CD4-positive, alpha-beta T cell treated with Interferon alpha-2 for 1 hour (primary cell): ENCODE measurements at places on chromosomes 2 and 18.

GRCh38 chr2:120399889-120400240 lies 53.9 kb downstream of the INHBB start:
- DNase-seq, result no peak

- no peak for DNase-seq
Observed at GRCh38 chr2:70674636-70675430, 93.2 kb downstream of the ADD2 start.

- no peak for DNase-seq
Observed at GRCh38 chr2:179686718-179687342, 174.6 kb downstream of the ZNF385B start.

DNA sequence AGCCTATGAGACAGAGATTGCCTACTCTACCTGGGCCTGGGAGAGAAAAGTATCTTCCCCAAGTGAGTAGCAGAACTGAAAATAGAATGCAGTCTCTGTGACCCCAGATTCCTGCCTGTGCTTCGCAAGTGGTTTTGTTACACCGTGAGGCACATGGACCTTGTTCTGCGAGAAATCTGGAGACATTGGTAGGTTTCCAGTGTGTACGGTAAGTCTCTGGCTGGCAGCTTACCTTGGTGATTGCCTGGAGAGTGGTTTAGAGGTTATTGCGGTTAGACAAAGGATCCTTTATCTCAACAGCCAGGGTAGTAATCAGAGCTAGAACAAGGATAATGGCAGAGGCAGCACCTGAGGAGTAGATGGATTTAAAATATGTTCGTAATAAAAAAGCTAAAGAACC lies 606.0 kb upstream of the GCFC2 start:
- DNase-seq, result no peak

GRCh38 chr18:24917767-24918166 lies 434.2 kb downstream of the ZNF521 start:
- no peak for DNase-seq

GRCh38 chr2:223365158-223365679 lies 236.9 kb downstream of the SCG2 start:
- no peak for DNase-seq

DNA sequence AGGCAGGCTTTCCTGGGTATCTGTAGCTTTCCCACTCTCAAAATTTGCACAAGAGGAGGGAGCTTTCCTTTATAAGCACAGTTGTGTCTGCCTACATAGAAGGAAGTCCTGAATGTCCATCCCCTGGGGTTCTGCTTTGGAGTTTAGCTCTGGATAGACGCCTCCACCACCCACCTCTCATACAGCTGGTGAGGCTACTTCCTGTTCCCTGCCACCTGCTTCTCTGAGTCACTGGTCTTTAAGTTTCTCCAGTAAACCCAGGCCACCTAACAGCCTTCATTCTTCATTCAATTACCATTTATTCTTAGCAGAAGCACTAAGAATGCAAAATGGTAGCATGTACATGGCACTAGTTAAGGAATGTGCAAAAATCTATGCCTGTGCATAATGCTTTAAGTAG lies 407.8 kb downstream of the CDH2 start:
- no peak for DNase-seq

GRCh38 chr2:109330056-109330455 lies 201.1 kb downstream of the SH3RF3 start:
- no peak for DNase-seq

DNA sequence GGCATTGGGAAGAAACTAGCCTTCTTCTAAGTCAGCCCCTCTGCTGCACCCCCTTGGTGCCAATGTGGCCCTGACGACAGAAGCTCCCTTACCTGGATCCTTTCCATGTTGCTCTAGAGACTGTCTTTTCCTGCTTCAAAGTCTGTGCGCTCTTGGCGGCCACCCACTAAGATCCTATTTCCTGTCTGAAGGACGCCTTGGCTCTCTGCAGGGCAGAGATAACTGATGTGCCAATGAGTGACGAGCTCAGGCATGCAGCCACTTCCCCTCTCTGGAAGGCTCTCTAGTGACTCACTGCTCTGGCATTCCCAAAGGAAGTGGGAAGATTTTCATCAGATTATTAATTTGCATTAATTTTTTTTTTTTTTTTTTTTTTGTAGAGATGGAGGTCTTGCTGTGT lies 273.5 kb downstream of the CDH20 start:
- DNase-seq, result no peak

GRCh38 chr2:37730037-37730818 lies 58.8 kb upstream of the CDC42EP3 start:
- no peak for DNase-seq
